ENCODE measurements at places on chromosomes 2 and 18.

- DNase-seq = no peak
Observed at GRCh38 chr2:219335373-219335786, 2.8 kb upstream of the RESP18 start.

DNA sequence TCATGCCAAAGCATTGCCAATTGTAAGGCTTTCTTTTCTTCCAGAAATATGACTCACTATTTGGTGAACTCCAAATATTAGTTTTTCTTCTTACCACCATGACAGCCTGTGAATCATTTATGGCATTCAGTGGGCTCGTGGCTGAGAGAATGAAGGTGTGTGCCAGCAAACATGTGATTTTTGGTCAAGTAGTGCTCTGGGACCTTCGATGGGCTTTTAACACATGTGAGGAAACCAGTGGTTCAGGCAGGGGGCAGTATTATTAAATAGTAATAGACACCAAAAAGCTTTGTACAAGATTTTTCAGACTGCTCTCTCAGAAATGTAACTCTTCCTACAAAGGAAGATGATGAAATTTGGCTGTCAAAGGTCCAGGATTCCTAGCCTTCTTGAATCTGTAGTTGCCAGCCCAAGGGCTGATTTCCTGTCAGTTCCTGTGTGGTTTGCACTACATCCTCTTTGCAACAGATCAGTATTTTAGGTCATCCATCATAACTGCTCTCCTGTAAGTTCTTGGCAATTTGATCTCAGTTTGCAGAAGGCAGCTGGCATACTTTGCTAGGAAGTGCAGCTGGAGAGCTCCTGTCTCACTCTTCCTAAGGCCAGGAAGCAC lies 64.3 kb downstream of the BABAM2 start:
- peak; percentile 39 for DNase-seq

DNA sequence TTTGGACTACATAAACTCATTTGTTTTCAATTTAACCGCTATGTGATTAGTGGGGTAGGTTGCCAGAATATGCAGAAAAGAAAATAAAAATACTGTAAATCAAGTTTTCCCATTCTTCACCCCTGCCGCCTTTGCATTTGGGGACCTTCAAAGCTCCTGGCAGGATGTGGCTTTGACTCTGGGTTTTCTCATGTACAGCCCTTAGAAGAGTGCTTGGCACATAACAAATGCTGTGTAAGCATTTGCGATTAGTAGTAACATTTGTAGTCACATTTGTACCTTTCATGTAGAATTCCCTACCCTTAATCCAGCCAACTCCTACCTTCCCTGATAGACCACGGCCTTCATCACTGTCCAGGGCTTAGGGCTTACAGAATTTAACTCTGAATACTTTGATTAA lies 262.6 kb downstream of the MREG start:
- no peak for DNase-seq

- DNase-seq = no peak
Observed at GRCh38 chr2:219513787-219514186, 495 bp upstream of the ASIC4 start.

DNA sequence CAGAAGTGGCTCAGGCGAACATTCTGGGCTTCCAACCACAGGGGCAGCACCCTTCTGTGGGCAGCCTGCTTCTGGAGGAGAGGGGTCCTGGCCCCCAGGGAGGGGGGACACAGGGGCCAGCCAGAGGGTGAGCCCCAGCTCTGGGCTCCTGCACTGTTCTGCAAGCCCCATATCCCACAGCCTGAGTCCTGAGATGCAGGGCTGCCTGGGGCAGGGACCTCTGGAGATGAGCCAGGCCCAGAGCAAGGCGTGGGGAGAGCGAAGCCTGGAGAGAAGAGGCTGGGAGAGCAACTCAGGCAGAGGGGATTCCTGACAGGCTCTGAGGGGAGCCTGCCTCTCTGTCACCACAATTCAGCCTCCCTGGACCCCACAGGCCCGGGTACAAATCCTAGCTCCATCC lies 13.5 kb upstream of the PRSS56 start:
- DNase-seq = no peak

GRCh38 chr2:174662859-174663258 lies 65.3 kb upstream of the WIPF1 start:
- DNase-seq = no peak

DNA sequence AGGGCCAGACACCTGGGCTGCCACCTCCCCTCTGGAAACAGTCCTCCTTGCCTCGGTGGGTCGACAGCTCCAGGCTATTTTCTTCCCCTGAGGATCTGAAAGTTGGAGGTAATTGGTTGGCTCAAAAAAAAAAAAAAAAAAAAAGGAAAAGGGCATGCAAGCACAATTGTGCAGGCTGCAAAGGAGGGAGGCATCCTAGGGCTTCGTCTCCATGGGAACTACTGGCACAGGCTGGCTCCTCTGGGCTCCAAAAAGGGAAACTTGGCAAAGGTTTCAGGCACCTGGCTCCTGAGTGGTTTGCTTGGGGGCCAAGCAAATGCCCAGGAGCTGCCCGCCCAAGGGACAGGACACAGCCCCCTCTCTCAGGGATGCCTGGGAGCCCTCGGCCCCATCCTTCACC lies 1.1 kb upstream of the KCNIP3 start:
- no peak for DNase-seq

DNA sequence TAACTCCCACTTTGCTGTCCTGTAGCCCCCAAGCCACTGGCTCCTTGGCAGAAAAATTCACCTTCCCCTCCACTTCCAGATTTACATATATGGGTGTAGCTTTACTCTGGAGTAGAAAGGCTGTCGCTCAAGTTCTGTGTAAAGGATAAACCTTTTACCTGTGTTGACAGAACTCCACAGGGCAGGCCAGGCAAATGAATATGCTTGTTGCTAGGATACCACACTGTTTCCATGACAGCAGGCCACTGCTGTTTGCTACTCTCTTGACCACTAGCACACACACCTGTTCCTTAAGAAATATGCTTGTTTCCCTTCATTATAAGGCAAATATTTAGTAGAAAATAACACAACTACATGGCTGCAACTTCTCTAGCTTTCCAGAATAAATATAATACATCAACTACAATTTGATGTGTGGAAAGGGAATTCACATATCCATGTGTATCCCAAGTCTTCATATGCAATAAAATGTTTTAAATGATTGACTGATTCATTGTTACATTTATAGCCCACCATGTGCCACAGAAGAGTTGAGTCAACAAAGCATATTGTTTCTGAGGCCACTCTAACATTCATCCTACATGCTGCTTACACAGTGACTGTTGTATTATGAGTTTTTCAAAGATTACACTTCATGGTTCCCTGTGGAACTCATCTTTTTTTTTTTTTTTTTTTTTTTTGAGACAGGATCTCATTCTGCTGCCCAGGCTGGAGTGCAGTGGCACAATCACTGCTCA lies 56.2 kb upstream of the ROCK1 start:
- no peak for DNase-seq

DNA sequence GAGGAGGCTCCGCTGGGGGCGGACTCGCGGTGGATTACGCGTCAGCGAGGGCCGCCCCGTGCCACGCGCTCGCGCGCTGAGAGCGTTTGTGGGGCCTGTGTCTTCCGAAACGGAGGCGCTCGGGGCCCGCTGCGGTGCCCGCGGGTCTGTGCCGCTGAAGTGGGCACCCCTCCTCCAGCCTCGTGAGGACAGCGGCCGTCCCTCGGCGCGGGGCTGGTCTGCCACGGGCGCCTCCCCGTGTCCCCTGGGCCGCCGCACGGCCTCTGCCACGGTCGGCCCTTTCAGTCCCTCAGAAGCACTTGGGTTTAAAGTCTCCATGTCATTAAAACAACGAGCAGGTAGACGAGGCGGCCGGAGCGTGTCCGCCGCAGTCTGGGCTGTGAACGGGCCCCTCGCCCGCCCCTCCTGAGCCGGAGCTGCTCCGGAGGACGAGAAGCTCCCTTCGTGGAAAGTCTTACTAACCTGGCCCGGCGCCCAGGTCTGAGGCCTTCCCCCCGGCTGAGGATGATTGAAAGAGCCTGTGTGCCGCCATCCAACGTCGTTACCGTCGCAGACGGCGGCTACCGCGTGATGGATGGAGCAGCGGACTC lies 97.6 kb downstream of the NFATC1 start:
- no peak for DNase-seq

GRCh38 chr2:106866641-106867040 lies 19.3 kb downstream of the ST6GAL2 start:
- DNase-seq = no peak

DNA sequence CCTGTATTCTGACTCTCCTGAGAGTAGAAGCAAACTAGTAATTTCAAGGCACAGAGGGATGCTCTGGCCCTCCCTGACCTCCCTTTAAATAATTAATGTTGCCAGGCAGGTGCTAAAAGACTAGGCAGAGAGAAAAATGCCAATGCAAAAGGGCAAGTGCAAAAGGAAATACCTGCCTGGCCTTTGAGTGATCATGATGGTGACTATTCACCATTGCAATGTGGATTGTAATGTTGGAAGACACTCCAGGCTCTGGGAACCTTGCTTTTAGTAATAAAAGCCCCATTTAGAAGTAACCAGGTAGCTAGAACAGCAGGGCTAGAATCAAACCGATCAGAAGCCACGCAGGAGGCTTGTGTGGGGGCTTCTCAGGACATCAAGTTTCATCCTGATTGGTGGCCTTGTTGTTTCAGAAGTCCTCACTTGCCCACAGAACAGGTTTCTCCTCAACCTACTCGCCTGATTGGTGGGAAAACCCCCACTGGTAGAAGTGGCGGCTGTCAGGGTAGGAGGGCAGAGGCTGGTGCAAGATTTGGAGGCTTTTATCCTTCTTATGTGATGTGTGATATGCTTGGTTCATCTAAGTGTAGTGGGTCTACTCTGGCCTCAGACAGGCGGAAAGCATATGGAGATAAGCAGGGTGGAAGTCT lies 16.0 kb upstream of the CHRNA1 start:
- DNase-seq = no peak

- no peak for DNase-seq
Observed at GRCh38 chr2:204625135-204625534, 79.9 kb downstream of the PARD3B start.

- no peak for DNase-seq
Observed at GRCh38 chr2:64804651-64805050, 150.9 kb upstream of the SERTAD2 start.

GRCh38 chr2:871926-872680 lies 78.5 kb upstream of the SNTG2 start:
- no peak for DNase-seq

DNA sequence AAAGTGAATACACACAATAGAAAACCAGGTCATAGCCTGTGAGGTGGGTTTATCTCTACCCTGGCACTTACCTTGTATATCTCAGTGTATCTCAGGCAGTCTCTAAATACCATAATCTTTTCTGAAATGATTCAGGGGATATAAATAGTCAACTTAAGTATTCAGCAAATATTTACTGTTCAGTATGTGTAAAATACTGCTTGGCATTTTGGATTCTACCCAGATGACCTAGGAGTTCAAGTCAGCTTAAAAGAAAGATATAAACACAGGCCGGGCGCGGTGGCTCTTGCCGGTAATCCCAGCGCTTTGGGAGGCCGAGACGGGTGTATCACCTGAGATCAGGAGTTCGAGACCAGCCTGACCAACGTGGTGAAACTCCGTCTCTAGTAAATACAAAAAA lies 23.8 kb downstream of the GRHL1 start:
- DNase-seq = no peak

GRCh38 chr18:13439461-13439860 lies 220.9 kb downstream of the LDLRAD4 start:
- DNase-seq = no peak

DNA sequence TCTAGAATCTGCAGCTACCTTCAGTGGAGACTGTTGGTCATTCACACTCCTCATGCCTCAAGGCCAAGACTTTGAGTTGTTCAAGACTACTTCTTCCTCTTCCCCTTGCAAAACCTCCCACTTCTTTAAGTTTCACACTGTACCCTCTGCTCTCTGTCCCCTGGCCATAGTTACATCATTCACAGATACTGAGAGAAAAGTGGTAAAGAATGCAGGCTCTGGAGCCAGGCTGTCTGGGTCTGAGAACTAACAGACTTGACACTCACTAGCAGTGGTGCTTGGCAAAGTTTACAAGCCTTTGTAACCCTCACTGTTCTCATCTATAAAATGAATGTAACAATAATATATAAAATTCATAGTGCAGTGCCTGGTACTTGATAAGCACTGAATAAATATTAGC lies 61.8 kb downstream of the CDH20 start:
- no peak for DNase-seq

DNA sequence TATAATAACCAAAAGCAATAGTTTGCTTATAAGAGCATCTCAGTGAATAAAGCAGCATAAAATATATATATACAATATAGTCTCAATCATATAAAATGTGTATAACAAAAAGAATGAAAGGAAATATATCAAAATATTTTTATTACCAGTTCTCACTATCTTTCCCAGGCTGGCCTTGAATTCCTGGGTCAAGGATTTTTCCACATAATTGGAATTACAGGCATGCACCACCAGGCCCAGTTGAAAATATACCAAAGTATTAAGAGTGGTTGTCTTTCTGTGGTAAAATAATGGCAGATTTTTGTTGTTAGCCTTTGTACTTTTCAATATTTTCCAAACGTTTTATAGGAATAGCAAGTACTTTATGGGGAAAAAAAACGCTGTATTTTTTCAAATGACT lies 8.6 kb upstream of the TLK1 start:
- no peak for DNase-seq
